ENCODE measurements at places on chromosomes 4 and X.

DNA sequence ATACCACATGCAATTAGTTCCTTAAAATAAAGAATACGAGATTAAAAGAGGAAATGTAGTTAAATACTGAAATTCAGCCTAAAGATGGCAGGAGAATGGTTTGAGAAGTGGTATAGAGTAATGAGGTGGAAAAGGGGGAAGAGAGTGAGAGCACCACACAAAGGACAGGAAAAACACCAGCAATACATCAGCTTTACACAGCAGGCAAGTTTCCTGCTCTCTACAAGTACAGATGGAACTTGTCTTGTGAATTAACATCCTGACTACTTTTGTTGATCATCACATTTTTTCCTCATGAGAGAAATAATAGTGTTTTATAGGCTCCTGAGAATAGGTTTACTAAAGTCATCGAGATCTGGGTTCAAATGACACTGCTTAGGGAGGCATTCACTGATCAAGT, 2.9 kb upstream of the UNC5C start:
- DNase-seq = no peak

DNA sequence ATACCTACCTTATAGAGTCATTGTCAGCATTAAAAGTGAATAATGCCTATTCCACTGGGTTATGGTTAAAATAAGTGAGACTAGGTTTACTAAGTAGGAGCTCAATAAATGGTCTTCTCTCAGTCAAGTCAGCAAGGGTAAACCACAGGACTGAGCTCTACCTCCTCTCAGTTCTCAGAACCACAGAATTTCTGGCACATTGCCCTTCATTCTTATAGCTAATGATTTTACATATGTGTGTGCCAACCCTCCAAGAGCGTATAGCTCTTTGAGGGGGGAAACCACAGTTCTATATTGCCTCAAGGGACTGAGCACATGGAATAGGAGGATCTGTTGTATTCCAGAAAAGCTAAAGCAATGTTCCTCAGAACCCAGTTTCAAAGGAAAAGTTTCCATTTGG, 124.8 kb downstream of the ATG4A start:
- no peak for DNase-seq

- DNase-seq = no peak
These were observed 1.6 kb downstream of the KDR start for GRCh38 chr4:55123791-55124190.

GRCh38 chrX:13938051-13938828, 91.5 kb downstream of the GEMIN8 start:
- no peak for DNase-seq

- DNase-seq = no peak
These were observed 469 bp downstream of the IRS4 start for GRCh38 chrX:108735679-108736508.

GRCh38 chr4:111773858-111774257, 371.4 kb upstream of the FAM241A start:
- DNase-seq = no peak

DNA sequence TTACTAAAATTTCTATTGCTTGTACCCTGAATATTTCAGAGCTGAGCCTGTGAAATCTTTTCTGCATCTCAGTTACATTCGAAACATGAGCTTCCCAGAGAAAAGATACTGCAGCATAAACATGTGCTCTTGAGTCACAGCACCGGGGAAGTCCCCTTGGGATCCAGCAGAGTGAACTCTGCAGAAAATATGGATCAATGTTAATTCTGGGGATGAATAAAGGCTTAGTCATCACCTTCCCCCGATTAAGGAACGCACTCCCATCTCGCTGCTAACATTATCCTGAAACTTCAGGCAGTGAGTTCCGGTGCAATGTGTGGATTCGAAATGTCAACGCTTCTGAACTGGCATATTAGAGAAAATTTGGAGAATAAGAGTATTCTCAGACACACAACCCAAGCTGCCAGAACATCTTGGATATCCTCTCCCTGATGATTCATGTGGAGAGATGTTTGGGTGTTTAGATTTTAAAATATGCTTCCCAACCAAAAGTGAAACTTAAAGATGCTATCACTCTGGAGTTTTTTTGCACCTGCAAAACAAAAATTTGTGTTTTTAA, 90.8 kb downstream of the IRF2 start:
- peak; percentile 80 for DNase-seq

DNA sequence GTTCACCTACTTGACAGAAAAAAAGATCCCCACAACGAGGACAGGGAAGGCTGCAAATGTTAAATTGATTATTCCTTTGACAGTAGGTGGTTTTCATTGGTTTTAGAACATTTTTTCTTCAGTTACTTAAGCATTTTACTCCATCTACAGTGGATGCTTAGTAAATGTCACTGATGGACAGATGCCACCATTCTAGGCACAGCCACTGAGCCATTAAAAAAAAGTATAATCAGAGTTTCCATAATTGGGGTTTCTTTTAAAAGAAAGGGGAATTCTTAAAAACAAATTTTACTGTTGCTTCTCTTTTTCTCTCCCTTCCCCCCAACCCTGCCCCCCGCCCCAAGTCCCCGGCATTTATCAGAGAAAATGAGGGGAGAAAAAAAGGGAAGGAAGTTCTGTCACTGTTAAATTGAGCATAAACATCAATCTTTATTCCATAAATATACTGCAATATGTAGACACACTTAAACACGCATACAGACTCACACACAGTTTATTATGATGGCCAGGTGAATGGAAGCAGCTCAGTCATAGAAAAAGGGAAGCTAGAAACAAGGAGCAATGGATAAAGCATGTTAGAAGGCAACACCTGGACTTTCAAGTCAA, 79.7 kb upstream of the PRPS2 start:
- no peak for DNase-seq

DNA sequence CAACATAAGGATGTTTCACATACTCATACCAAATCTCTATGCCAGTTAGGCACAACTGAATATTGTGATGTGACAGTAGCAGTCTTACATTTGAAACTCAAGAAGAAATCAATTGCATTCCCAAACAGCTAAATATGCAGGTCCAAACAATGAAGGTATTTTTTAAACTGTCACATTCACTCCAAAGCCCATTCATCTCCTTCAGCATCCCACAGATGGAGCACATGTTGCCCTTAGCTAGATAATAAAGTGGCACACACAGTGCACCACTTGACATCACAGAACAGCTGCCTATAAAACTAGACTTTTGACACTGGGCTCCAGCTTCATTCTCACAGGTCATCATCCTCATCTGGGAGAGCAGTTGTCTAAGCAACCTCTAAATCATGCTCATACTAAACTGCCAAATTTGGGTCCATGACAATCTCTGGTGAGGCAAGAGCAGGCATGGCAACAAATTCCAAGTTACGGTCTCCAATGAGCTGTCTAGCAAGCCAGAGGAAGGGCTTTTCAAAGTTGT, 26.2 kb upstream of the ARHGEF6 start:
- DNase-seq = no peak

DNA sequence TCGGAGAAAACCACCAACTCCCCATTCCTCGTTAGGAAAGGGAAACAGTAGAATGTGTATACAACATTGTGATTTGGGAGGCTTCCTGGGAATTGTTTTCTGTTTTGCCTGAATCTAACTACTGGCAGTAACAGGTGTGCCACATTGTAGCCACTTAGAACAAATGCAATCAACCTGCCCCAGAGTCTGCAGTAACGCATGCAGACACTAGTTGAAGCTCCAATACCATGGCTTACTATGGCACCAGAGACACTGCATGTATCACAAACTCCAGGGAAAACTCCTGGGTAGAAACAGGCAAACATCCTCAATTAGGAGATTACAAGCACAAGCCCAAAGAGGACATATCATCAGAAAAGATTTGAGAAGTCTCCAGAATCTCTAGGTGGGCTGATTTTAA, 154.2 kb upstream of the NEIL3 start:
- DNase-seq = no peak

GRCh38 chrX:51148848-51149247, 183.8 kb upstream of the NUDT10 start:
- no peak for DNase-seq

DNA sequence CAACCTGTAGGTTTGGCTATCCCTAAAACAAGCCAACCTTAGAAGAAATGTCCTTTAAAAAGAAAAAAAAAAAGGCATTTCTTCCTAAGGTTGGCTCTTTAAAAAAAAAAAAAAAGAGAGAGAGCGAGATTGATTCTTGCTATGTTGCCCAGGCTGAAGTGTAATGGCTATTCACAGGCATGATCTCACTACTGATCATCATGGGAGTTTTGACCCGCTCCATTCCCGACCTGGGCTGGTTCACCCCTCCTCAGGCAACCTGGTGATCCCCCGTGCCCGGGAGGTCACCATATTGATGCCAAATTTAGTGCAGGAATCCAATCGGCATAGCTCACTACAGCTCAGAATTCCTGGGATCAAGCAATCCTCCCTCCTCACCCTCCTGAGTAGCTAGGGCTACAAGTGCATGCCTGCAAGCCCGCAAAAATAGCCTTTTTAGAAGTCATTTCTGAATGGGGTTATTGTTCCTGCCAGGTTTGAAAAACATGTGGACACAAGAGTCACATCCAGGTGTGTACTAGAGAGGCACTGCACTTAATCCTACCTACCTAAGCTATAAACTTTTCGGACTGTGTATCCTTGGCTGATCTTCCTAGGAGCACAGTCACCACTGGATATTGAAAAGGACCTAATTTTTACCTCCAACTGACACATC, 61.4 kb upstream of the ZCCHC13 start:
- no peak for DNase-seq

Data from AG09309 (cell line).